Left forelimb (tissue), 1 donor: ENCODE measurements at places on chromosomes 5 and 9.

- DNase-seq, result no peak
Measured at GRCh38 chr5:87300176-87300575, 32.5 kb downstream of the RASA1 start.

- no peak for DNase-seq
Measured at GRCh38 chr5:140251527-140251973, 51.4 kb downstream of the PFDN1 start.

GRCh38 chr5:135349451-135349850, 49.6 kb downstream of the MACROH2A1 start:
- DNase-seq, result no peak

DNA sequence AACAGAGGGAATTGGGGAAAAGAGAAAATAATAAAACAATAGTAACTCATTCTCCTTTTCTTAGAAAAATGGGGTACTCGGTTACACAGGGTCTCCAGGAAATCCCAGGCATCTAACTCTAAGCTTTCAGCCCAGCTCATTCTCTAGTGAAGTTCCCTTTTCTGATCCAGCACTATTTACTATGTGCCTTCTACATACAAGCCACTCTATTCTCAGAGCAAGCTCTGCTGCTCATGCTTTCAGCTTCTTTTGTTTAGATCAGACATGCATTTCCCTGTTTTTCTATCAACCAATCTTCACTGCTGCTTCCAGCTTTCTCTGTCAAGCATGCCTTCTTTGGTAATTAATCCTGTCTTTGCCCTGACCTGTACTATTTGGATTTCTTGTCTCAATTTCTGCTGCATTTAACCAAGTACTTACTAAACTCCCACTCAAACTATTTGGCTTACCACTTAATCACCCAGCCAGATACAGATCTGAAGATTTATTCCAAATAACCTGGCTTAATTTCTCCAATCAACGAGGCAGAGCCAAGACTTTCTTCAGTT, 25.3 kb downstream of the OSMR start:
- no peak for DNase-seq

DNA sequence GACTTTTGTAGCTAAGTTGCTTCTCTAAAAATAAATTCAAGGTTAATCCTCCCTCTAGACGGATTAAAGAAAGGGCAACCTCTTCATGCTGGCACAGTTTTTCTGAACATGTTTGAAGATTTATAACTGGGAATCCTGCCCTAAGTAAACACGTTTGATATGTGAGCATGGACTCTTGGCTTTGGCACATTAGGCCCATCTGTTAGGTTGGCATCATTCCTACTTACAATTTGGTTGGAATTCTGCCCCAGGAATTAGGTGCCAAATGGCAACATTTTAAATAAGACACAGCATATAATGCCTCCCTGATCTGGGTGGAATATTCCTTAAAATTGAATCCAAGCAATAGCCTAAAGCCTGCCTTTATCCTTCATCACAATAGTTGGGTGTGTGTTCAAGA, 372.3 kb upstream of the CDH18 start:
- no peak for DNase-seq

GRCh38 chr5:8870349-8870958, 675.4 kb downstream of the SEMA5A start:
- DNase-seq, result no peak

GRCh38 chr5:128522336-128522735, 15.7 kb downstream of the FBN2 start:
- no peak for DNase-seq

DNA sequence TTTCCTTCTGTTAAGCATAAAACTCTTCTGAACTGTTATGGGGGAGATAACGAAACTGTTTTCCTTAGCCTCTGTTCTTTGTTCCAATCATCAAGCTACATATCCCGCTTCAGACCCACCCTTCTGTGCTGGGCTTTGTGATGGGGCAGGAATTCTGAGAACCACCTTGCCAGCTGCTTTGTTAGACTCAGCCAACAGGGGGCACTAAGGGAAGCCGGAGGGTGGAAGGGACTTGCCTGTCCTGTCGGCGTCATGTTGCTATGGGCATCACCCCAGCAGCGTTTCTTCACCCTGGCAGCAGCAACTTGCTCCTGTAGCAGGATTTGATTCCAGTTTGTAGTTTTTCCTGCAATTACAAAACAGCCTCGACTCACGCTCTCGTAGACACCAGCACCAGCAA, 169.1 kb downstream of the CAAP1 start:
- no peak for DNase-seq

DNA sequence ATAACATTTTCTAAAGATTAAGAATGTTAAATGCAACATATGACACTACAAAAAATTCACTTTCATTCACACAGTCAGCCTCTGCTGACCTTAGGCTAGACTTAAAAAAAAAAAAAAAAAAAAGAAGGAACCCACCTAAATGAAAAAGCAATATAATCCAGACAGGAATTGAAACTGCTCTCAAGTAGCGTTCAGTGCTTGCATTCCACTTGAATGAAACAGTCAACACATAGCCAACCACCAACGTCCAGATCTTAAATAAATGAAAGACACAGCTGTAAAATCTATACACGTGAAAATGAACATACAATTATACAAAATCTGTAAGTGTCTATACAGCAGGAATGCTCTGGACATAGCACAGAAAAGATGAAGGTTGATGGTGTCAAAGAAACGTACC, 11.4 kb downstream of the TMEM245 start:
- DNase-seq, result no peak

DNA sequence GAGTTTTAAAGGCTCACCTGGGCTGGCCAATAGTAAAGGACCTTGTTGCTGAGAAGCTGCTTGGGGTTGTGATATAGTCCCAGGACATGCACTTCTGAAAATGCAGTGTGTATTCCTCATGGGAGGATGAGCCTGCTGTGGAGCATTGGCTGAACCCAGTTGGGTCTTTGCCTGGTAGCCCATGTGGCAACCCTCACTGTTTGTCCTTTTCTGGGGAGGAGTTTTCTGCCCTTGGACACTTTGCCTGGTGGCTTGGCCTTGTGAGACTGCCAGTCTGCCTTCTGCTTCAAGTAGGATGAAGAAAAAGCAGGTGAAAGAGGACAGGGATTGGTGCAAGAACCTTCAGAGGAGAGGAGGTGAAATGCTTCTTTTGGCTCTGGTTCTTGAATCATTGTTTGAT, 4.0 kb downstream of the TENT4A start:
- peak; percentile 51 for DNase-seq

GRCh38 chr5:65305913-65306312, 175.8 kb downstream of the ADAMTS6 start:
- no peak for DNase-seq

DNA sequence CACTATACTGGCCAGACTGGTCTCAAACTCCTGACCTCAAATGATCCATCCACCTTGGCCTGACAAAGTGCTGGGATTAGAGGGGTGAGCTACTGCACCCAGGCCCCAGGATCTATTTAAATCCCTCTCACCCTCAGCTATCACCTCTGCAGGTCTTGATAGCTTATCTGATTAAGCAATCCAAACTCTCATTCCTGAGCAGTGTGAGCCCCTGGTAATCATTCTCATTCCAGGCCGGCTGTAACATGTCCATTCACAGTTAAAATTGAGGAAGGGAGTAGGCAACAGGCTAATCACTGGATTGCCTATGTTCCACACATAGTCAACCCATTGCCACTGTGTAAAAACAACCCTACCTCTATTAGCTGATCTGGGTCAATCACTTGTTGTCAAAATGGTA, 111.1 kb downstream of the AGTPBP1 start:
- DNase-seq, result no peak

- DNase-seq, result no peak
Measured at GRCh38 chr5:67146574-67146973, 50.0 kb downstream of the CD180 start.

- DNase-seq, result no peak
Measured at GRCh38 chr5:59840200-59840601, 53.3 kb downstream of the PDE4D start.

DNA sequence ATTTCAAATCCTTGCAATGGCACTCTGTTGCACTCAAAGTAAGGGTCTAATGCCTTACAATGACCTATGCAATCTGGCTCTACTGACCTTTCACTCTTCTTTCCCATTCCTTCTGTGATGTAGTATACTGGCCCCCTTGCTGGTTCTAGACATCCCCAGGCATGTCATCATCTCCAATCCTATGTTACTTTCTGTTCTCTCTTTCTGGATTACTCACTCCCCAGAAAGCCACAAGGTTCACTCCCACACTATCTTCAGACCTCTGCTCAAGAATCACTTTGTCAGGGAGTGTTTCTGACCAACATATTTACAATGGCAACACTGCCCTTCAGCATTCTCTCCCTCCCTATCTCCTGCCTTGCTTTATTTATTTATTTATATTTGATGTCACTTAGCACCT, 802.2 kb upstream of the WWC1 start:
- DNase-seq, result no peak

DNA sequence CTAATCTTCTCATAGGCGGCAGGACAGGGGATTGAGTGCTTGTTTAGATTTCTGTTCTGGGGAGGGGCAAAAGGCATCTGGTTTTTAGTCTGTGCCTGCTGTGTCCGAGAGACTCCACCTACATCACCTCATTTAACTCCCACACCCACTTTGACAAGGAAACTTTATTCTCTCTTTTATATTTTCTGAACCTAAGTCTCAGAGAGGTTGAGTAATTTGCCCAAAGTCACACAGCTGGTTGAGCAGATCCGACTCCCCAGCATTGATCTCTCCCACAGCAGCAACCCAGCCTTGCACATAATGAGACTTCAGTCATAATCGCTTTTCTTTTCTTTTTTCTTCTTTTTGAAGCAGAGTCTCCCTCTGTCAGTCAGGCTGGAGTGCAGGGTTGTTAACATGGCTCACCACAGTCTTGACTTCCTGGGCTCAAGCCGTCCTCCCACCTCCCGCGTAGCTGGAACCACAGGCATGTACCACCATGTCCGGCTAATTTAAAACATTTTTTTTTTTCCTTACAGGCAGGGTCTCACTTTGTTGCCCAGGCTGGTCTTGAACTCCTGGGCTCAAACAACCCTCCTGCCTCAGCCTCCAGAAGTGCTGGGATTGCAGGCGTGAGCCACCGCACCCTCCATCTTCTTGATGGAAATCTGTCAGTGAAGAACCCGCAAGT, 36.5 kb upstream of the ANKRD33B start:
- DNase-seq, result no peak

DNA sequence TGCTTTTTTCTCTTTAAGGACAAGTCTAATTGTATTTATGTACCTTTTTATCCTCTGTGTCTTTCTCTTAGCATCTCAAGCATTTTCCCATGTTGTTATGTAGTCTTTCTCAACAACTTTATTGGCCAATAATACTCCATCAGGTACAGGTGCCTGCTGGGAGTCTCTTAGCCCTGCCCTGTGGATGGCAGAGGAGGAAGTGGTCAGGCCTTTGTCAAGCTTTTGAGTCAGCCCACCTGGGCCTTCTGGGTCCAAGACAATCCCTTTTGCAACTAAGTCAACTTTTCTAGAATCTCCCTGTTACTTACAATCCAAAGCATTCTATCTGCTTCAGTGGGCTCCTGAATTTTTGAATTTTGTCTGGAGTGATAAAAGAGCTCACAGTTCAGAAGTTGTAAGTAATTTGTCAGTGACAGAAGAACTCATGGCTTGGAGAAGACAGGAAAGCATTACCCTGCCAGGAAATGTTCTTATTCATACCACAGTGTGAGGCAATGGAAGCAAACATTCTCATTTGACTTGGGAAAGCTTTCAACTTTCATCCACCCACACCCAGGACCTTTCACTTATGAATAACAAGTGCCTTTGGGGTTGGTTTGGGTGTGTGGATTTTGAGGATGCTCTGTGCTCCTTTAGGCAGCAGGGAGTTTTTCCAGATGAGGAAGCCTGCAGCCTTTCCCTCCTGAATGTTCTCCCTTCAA, 200.0 kb upstream of the S1PR3 start:
- DNase-seq, result no peak

- DNase-seq, result no peak
Measured at GRCh38 chr5:134794819-134795218, 36.2 kb downstream of the DDX46 start.

DNA sequence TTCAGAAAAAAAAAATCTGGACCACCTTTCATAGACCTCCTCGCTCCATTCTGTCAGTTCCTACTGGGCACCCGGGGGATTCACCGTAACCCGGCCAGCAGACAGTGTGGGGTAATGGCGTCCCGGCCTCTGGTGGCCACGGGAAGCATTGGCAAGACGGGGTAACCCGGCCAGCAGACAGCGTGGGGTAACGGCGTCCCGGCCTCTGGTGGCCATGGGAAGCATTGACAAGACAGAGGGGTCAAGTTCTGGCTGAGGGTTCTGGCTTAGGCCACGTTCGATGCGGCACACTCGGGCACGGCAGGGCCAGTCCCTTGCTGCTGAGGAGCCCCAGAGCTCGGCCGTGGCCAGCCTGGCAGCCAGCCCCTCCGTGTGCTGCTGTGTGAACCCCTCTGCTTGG, 116.2 kb upstream of the RAPGEF1 start:
- no peak for DNase-seq

- DNase-seq, result peak; percentile 60
Measured at GRCh38 chr5:1834721-1835429, 33.7 kb downstream of the NDUFS6 start.

DNA sequence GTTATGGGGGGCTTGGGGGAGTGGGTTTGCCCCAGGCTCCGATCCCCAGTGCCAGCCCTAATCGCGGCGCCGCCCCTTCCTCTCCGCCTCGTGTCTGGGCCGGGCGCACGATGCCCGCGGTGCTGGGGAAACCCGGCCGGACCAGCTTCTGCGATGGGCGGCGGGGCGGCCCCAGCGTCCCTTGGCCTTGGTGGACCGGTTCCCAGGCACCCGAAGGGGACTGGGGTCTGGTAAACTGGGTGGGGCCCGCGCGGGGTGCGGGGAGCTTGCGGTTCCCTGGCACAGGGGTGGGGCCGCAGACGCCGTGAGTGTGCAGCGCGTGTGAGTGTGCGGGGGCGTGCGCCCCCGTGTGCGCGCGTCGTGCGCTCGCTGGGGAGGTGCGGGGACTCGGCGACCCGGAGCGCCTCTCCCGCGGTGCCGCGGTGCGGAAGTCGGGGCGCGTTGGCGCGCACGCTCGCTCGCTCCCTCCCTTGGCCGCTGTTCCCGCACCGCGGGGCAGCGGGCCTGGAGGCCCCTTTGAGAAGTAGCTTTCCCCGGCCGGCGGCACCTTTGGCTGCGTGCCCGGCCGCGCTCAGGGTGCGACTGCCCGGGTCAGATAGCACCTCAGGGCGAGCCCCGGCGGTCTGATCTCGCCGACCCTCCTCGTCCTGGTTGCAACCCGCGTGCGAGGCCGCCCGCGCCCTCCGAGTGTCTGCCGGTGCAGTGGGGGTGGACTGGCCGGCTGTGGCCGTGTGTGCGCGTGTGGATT, 568 bp downstream of the MACIR start:
- DNase-seq, result peak; percentile 75

DNA sequence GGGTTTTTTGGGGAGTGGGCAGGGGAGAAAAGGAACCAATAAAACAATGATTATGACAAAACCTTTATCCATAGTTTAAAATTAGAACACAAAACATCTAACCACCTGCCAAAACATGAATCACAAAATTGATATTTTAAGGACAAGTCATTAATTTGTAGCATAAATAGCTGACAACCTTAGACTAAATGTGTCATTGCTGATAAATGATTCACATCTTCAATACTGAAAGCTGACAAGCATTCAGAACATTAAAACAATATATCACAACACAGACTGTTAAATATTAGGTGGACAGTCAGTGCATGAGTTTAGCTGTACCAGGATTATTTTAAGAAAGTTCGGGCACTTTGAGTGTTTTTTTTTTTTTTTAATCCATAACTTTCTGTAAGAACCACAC, 71.5 kb downstream of the NR3C1 start:
- DNase-seq, result no peak

- DNase-seq, result no peak
Measured at GRCh38 chr9:90088434-90088833, 483.6 kb downstream of the GADD45G start.
